M059J (cell line): ENCODE measurements at places on chromosomes 2 and 18.

DNA sequence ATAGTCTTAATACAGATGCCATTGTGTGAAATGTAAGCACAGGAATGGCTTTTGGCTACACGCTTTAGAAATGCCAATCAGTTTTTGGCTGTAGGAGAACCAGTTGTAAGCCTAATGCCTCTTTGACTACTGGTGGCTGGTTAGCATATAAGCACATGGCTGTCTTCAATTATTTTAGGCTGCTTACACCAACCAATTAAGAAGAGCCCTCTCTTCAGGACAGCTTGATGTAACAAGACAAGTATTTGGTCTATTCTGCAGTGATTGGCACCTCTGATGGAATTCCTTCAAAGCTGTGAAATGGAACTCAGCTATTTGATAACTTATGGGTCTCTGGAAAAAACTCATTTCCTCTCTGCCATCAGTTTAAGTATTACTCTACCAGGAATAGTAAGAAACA, 680.1 kb upstream of the FSHR start:
- DNase-seq, result no peak

GRCh38 chr2:197294260-197294659, 16.3 kb downstream of the ANKRD44 start:
- DNase-seq, result no peak

GRCh38 chr2:197145471-197146056, 165.0 kb downstream of the ANKRD44 start:
- no peak for DNase-seq

DNA sequence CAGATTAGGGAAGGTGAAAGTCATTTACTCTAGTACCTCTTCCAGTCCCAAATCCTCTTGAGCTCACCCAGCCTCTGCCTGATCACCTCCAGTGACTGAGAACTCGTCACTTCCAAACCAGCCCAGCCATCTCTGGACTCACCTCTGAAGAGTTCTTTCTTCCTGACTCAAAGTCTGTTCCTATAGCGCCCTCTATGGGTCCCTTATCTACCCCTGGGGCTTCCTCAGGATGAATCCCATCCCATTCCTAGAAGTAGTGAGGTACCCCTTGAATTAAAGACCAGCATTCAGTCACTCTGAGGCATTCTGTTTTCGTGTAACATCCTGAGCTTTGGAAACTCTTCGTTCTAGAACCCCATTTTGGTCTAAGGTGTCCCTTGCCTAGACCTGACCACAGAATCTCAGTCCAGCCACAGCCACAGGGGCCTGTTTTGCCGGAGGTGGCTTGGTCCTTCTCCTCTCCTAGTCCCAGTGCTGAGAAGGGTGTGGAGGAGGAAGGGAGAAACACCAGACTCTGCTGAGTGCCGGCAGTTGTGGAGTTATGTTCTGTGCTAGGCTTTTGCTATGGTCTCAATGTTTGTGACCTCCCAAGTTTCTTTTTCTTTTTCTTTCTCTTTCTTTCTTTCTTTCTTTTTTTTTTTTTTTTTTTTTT, 32.7 kb downstream of the SIX3 start:
- DNase-seq, result peak; percentile 68

- peak; percentile 30 for DNase-seq
Measured at GRCh38 chr2:215611609-215612386, 175.9 kb upstream of the FN1 start.

DNA sequence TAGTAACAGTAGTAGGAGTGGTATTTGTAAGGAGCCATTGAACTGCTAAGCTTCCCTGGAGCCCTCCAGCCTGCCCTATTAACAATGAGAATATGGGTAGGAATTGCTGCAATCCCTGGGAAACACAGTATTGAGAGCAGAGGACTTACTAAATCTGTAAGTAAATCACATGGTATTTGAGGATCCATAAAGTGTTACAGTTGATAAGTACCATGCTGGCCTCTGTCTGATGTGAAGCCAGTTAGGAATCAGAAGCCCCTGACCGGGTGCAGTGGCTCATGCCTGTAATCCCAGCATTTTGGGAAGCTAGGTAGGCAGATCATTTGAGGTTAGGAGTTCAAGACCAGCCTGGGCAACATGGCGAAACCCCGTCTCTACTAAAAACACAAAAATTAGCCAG, 224.6 kb downstream of the C1D start:
- no peak for DNase-seq

GRCh38 chr18:77366067-77366719, 116.5 kb downstream of the GALR1 start:
- no peak for DNase-seq

DNA sequence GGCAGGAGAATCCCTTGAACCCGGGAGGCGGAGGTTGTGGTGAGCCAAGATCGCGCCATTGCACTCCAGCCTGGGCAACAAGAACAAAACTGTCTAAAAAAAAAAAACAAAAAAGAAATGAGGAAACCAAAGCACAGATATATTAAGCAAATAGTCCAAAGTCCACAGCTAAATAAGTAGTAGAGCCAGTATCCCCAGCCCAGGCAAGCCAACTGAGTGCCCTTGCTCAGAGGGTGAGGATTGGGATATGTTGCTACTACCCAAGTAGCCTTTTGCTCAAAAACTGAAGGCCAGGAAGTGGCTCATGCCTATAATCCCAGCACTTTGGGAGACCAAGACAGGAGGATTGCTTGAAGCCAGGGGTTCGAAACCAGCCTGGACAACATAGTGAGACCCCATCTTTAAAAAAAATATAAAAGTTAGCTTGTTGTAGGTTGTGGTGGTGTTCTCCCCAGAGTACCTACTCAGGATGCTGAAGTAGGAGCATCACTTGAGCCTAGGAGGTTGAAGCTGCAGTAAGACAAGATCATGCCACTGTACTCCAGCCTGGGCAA, 5.4 kb downstream of the CFAP36 start:
- no peak for DNase-seq

DNA sequence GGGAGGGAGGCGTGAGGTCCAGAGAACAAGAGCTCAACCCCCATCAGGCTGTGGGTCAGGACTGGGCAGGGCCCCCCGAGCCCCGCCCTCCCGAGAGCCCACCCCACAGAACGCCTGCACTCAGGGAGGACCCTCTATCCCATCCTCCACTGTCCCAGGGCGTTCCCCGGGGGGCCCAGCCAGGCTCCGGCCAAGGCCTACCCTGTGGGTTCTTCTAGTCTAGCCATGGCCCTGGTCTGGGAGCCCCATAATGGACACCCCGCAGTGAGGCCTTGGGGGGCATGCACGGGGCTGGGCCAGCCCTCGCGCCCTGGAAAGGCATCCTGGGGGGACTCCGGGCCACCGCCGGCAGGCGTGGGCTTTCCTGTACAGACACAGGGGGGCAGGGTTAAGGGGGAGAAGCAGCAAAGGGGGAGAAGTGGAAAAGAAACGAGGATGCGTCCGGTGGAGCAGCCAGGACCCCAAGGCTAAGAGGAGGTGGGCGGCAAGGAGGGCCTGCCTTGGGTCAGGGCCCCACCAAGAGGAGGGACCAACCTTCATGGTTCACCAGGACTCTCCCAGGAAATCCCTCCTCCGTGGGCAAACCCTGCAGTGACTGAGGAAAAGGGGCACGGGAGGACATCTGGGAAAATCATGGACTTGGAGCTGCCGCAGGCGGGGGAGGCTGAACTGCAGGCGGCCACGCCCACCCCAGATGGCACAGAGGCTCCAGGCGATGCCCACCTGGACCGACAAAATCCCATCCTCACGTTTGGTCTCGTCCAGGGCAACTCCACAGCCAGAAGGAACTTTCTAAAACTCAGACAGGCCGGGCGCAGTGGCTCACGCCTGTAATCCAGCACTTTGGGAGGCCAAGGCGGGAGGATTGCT, 2.7 kb upstream of the CROCC2 start:
- DNase-seq, result no peak

- no peak for DNase-seq
Measured at GRCh38 chr2:234271338-234271737, 220.8 kb downstream of the SPP2 start.

DNA sequence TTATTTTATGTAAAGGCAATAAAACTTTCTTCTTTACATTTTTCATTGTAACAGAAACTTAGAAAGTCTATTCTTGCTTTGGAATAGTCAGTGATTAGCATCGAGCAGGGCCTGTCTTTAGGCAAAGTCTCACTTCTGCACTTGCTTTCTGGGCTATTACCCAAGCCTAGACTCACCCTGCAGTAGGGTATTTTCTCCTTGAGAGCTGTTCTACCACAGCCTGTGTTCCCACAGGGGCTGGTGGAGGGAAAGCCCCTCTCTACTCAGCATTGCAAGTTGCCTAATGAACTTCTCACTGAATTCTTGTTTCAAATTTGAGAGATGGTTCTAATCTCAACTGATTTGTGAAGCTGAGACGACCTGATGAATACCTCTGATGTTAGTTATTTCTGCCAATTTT, 111.7 kb upstream of the KLHL14 start:
- DNase-seq, result no peak

GRCh38 chr2:44137872-44138551, 30.7 kb upstream of the PPM1B start:
- DNase-seq, result no peak

- DNase-seq, result no peak
Measured at GRCh38 chr2:198077477-198077876, 273.1 kb downstream of the PLCL1 start.

DNA sequence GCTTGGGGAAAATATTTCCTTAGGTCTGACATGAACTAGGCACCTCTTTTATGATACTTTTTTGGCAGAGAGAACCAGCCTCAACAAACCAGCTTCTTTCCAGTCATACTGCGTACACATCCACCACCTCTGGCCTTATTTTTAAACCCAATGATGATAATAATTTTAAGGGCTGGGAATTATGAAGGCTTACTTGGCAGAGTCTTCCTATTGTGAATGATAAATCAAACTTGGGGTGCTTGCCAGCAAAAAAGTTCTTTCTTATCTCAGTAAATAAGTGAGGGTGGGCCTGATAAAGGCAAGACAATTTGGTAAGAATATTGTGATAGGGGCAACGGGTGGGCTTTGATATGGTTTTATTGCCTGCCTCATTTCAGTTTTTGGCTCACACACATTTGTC, 1230.2 kb upstream of the ZEB2 start:
- DNase-seq, result no peak

DNA sequence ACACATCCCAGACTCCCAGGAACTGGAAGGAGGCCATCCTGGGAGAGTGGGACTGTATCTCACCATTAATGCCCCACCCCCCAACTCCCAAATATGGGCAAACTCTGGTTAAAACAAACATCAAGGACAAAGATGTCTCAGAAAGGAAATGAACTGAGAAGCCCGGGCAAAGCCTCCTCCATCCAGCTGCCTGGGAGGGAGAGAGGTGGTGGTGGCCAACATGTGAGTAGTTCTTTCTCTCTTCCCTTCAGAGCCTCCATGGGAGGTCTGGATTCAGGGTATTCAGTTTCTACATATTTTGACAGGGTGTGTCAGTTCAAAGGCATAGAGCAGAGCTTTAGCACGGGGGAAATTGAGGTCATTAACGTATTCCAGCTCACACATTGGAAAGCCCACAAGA, 57.5 kb downstream of the CXCR4 start:
- DNase-seq, result no peak

- DNase-seq, result no peak
Measured at GRCh38 chr2:204361738-204362137, 183.5 kb upstream of the PARD3B start.

- DNase-seq, result peak; percentile 20
Measured at GRCh38 chr2:233416706-233417105, 62.4 kb downstream of the DGKD start.
